ENCODE measurements at places on chromosomes 1 and 21.

GRCh38 chr1:184620469-184620868 is 134.2 kb downstream of the EDEM3 start:
- no peak for DNase-seq

- peak; percentile 82 for DNase-seq
Observed at GRCh38 chr1:179706339-179706941, 36.7 kb upstream of the FAM163A start.

GRCh38 chr1:25774206-25774803 is 25.7 kb upstream of the SELENON start:
- no peak for DNase-seq

DNA sequence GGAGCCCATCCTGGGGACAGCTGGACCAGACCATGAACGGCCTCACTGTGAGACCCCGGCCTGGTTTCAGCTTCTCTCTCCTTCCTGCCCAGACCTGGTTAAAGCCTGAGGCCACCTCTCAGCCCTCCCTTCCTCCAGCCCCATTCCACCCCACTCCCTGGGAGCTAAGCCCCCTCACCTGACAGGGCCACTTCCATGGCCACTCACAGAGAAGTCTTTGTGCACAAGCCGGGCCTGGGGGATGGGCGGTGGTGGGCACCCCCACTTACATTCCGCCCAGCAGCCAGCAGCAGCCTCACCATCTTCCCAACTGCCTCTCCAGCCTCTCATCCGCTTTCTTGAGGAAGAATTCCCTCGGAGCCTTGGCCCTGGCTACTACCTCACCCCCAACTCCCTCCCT is 40.4 kb downstream of the RHBG start:
- DNase-seq: no peak

DNA sequence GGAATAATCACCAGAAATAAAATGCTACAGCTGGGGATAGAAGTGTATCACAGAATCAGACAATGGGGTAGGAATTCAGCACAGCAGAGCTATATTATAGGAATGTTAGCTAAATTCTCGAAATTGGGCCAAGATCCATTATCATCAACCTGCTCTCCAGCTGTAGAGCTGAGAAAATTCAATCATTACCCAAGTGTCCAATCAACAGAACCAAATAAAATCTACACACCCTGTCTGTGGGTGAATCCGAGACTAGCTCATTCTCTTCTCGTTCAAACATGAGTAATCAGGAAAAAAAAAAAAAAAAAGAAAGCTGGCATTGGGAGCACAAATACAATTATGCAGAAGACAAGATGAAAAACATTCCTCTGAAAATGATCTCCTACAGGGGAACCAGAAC is 119.2 kb downstream of the CDC7 start:
- DNase-seq: no peak

- DNase-seq: no peak
Observed at GRCh38 chr21:29627905-29628304, 311.9 kb downstream of the GRIK1 start.

- DNase-seq: no peak
Observed at GRCh38 chr1:204340081-204340889, 19.4 kb downstream of the PLEKHA6 start.

- no peak for DNase-seq
Observed at GRCh38 chr1:226945858-226946245, 5.8 kb downstream of the COQ8A start.

- peak; percentile 90 for DNase-seq
Observed at GRCh38 chr1:184806296-184806721, 51.7 kb upstream of the EDEM3 start.

- no peak for DNase-seq
Observed at GRCh38 chr1:245304698-245305097, 149.9 kb downstream of the KIF26B start.

- no peak for DNase-seq
Observed at GRCh38 chr1:67958472-67958871, 92.0 kb downstream of the DIRAS3 start.

DNA sequence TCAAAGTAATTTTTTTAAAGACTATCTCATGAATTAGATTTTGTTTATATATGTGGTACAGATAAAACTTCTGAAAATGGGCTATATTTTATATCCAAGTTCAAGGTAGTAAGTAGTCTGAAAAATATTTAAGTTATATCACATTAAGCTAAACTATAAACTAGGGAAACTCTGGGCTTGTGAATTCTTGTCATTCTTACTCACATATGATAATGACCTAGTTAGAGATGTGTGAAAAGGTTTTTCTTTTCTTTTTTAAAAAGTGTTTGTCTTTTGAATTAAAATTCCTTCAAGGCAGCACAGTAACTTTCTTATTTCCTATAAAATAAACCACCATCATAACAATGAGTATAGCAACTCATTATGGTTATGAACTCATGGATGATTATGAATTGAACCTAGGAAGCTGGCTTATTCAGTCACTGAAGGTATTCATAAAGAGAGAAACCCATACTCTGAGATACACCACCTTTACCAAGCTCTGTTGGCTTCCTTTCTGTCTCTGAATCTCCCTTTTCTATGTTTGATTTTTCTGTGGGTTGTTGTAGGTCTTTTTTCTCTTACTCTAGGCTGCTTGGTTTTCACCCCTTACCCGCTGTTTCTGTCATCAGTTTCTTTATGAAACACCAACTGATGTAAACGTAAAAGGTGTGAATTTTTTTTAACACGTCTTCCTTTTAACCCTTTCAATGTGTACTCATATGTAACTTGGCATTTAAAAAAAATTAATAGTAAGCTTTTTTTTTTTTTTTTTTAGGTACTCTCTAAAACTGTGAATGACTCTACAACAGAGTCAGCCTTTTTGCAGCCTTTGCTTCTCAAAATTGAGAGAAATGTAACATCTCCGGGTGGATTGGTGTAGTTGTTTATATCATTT is 25.2 kb downstream of the IL12RB2 start:
- no peak for DNase-seq

GRCh38 chr1:25055324-25055780 is 125.3 kb upstream of the RUNX3 start:
- no peak for DNase-seq

All from hematopoietic multipotent progenitor cell treated with erythropoietin and hydrocortisone succinate and interleukin-3 and kit ligand, for 4 days (in vitro differentiated cells).